ENCODE measurements at places on chromosomes 16 and 17. TPM values are rescaled to one million over a fixed set of nuclear protein-coding genes. Genes with fewer than 3 reads are reported as not detected.
A peak's percentile ranks its signal among the peaks of the same experiment; 100 is the strongest.

DNA sequence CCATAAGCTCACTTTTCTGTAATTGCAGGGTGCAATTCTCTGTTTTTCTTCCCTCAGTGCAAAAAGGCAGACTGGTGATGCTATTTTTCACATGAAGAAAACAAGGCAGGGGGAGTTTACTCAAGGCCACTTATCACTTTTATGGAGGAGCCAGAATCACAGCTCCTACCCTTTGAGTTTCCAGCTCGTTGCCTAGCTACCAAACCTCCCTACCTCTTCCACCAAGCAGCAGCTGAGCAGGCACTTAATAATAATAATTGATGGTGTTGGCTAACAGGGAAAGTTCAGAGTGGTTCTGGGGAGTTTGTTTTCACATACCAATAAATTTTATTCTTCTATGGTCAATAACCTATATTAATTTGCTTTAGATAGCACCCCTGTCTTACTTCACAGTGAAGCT, 31.9 kb upstream of the MPHOSPH6 start:
- H3K36me3 ChIP-seq, result no peaks in the 10 kb centered on the region
- H3K4me1 ChIP-seq, result no peaks in the 10 kb centered on the region
- H3K27ac ChIP-seq, result no peak overlapping the region
- no peak overlapping the region for H3K4me3 ChIP-seq
- no peaks in the 10 kb centered on the region for H3K27me3 ChIP-seq

- no peaks in the 10 kb centered on the region for H3K36me3 ChIP-seq
- no peaks in the 10 kb centered on the region for H3K27me3 ChIP-seq
- peak overlapping the region; percentile 62 for H3K27ac ChIP-seq
- no peak overlapping the region for H3K4me3 ChIP-seq
- DNase-seq, result no peak
Measured at GRCh38 chr17:73566905-73567782, 77.1 kb downstream of the SDK2 start.

CENPV gene
- 55.3 TPM for total RNA-seq

CLEC18C gene
- total RNA-seq, result 1.1 TPM

Data from cardiac muscle cell (in vitro differentiated cells and primary cell).